ENCODE measurements at places on chromosomes 12 and 14.

DNA sequence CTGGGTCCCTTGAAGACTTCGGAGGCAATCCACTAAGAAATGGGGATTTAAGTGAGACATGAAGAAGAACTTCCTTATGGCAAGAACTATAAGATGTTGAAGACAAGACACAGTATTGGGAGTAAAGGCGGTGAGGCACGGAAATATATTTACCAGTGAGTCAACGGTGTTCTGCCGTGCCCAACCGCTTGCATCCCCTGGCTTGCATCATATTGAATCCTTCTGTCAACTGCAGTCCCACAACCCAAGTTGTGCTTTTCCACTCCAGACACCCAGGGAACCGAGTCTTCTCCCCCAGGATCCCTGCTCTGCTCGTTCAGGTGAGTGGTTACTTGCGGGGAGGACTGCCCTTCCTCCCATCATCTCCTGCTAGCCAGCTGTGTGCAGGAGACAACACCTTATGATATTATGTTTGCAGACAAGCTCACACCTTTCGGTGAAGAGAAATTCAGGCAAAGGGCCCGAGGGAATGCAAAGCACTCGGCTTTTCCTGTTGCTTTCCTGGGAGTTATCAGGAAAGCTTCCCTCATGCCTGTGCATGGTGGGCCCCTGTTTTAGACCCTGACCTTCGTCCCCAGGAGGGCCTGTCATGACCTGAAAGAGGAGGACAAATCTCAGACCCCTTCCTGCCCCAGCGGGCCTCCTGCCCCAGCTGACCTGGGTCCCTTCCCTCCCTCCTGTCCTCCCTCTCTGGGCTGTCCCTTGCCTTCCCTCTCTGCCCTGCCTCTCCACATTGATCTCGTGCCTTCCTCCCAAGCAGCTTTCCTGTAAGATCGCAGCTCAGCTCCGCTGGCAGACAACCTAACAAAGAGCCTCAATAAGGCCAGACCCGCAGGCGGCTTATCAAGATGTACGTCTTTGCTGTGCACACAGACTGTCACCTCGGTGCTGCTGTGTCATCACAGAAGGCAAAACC is 4.3 kb upstream of the LRTM2 start:
- no peak for DNase-seq

DNA sequence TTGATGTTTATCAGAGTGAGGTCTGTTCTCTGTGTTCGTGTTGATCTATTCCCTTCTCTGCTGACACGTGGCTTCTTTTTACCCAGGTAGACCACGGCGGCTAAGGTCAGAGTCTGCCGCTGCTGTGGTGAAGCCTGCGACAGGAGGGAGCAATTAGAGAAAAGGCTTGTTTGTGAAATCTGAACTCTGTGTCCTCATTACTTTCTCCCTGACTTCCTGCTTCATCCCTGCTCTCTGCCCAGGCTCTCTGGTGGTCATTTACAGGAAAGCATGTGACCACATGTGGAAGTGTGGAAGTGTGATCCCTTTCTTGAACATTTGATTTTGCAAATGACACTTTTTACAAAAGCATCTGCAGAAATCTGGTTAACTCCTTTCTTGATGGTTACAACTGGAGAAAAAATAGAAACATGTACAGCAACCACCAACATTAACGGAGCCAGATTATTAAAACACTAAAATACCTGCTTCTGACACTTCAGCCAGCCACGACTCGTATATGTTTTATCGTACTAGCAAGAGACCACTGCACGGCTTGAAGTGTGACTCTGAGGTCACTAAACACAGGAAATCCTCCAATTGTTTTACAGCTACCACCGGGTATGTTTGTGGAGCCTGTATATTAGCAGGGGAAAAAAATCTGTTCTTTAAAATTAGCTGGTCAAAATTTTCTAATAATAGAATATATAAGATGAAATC is 388.6 kb upstream of the TMPO start:
- no peak for DNase-seq

DNA sequence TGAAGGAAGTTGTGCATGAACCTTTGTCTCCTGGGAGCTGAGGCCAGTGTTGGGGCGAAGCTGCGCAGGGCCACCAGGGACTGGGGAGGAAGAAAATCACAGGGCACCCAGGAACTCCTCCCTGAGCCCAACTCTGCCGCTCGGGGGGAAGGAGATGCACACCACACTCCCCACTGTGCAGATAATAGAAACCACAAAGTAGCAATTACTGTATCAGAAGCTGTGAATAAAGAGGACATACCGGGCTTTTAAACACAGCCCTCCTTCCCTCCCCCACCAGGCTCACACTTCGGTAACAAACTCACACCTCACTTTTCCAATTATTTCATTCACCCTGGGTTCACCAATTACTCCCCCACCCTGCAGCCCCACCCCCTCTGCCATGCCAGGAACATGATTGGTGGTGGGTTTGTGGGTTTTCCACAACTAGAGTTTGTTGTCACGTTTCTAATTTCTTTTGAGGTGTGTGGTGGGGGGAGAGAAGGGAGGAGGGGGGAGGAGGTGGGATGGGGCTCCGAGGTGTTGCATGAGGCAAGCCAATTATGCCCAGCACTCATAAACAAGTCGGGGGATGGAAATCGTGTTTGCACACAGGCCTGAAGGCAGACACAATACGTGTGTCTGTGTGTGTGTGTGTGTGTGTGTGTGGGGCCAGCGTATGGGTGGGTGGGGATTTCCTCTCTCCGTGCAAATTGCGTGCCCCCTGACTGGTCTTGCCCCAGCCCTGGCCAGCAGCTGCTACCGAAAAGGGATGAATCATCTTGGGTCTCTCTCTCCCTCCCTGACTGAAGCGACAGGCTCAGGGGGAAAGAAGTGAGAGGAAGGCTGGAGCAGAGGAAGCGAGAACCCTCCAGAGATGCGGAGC is 103.3 kb downstream of the RBM19 start:
- DNase-seq = peak; percentile 67

DNA sequence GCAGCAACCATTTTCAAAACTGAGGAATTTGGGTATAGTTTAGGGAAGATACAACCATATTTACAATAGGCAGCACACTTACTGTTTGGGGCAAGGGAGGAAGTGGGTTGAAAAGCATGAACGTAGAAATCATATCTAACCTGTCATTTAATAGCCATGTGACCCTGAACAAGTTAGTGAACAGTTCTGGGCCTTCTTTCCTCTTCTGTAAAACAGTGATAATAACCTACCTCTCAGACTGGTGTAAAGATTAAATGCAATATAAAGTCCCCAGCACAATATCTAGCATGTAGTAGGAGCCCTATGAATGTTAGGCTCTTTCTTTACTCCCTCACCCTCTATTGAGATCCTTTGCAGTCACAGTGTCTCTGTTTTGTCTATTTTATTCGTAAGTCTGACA is 33.5 kb downstream of the A2ML1 start:
- DNase-seq = no peak

DNA sequence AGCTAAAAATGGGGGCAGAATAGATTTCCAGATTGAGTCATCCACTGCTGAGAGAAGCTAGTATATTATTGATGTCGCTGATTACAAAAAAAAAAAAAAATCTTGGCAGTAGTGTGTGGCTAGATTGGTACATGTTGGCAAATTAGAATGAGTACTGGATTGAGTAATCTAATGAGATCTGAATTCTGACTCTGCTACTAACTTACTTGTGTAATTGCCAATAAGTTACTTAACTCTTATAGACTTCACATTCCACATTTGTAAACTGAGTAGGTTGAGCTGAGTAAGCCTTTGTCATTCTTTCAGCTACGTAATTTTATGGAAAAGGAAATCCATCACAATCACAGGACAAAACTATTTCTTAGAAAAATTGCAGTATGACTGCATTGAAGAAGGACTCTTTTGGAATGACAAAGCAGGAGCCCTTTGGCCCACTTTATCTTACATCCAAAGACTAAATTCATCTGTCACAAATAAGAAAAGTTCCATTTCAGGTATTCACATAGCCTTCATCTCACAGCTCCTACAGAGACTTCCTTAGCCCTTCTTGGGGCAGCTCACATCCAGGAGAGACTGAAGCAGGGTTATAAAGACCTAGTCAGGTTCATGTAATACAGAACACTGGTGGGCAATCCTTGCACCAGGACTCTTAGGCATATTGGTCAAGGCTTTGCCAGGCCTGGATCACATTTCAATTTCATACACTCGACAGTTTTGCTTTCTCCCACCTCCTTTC is 197.3 kb upstream of the CPNE8 start:
- peak; percentile 84 for DNase-seq

DNA sequence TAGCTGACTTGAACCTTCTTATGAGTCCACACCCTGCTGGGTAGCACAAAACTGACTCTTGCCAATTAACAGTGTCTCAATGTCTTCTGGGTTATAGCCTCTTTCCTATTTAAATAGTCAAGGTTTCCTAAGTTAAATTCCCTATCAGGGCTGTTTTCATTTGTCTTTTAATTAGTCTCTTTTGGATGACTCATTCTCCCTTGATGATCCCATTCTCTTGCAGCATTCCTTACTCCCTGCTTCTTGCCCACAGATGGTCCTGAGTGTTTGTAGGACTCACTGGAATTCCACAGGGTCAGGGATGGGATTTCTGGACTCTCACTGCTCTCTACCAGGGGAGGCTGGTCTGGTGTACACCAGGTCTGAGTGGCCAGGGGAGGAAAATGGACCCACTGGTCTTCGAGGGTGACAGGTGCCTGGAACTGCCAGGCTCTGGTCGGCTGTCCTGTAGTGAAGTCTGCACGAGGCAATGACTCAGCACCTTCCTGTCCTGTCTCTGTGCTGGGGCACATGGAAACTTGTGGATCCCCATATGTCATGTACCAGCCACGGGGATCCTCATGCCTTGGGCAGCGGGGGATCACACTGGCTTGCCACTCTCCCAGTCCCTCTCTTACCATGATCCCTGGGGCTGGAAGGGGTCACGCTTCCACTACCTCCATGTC is 236.5 kb upstream of the PELI2 start:
- peak; percentile 40 for DNase-seq

GRCh38 chr14:99819514-99819913 is 26.3 kb downstream of the EML1 start:
- no peak for DNase-seq

DNA sequence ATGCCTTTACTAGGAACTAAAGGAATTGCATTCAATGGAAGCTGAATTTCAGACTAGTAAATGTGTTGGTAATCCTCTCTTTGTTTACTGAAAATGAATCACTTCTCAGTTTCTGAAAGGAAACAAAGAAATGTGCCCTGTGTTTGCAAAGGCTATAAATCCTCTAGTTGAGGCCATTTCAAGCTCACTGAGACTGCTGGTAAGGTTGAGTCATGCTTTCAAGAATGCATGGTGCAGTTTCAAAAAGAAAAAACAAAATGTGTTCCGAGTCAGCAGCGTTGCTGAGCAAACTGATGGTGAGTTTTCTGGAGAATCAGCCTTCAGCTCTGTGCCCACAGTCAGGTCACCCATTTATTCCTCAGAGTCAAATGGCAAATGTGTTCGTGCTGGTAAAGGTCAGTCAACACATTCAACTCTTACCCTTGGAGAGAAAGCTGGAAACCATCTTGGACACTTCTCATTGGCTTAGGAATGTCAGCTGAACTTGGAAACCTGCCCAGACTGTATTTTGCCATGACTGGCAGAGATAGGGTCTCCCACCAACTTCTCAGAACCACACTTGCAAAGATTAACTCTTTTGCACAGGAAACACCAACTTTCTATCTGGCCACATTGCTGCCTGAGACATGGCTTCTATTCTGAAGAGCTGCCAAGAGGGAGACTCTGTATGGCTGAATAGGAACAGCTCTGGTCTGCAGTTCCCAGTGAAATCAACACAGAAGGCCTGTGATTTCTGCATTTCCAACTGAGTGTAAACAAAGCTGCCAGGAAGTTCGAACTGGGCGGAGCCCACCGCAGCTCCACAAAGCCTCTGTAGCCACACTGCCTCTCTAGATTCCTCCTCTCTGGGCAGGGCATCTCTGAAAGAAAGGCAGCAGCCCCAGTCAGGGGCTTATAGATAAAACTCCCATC is 484.4 kb downstream of the ATP23 start:
- peak; percentile 97 for DNase-seq

DNA sequence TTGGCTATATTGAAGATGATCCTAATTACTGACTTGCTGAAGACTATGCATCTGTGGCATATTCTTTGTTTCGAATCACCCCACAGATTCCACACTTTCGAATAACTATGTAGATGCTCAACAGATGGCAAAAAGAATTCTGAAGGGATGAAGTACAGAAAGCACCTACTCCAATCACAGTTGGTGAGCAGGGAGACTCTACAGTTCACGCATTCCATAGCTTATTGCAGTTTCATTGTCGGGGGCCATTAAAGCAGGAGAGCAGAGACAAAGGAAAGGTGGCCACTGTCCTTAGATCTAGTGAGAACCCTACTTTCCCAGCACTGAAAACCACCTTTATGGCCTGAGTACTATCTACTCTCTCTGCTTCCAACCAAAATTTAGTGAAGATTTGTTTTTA is 191.9 kb downstream of the STXBP6 start:
- no peak for DNase-seq

GRCh38 chr14:51449681-51450080 is 202.0 kb upstream of the FRMD6 start:
- no peak for DNase-seq

DNA sequence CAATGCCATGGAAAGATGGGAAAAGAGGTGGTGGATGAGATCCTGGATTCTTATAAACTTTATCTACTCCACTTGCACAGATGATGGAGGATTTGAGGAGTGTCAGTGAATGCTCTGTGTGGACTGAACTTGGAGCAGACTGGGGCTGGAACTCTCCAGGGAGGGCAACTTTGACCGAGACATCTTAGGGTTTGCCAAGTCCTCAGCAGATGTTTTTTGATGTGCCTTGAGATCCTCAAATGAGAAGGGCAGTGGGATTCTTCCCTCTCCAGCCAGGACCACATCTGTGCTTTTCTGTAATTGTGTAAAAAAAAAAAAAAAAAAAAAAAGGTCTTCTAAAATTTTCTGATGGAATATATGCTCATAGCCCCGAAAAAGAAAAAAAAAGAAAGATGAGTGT is 23.0 kb upstream of the MYL2 start:
- DNase-seq = no peak

- no peak for DNase-seq
These were observed 5.3 kb upstream of the LRRC10 start for GRCh38 chr12:69616025-69616424.

DNA sequence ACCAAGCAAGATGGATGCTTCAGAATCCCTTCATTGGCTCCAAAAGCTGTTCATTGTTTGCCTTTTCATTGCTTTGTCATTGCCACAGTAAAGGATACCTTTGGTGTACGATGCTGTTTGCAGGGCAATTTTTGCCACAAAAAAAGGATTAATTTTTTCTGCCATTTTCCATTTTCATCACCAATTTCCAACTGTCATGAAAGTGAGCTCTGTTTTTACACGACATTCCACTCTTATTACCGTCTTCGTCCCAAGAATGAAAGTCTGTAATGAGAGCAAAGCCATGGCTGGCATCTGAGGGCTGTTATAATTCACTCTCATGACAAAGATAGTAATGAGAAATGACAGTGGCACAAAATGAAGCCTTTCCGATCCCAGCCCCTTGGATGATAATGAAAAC is 272.7 kb upstream of the DCN start:
- DNase-seq = no peak

- DNase-seq = peak; percentile 58
These were observed 11.7 kb upstream of the RIPK3 start for GRCh38 chr14:24351517-24351916.

Data from fibroblast of mammary gland (primary cell).